GM12891 (cell line): ENCODE measurements at places on chromosomes 11 and 22.

- no peak for DNase-seq
Measured at GRCh38 chr22:30010789-30011405, 69.4 kb upstream of the HORMAD2 start.

- DNase-seq, result no peak
Measured at GRCh38 chr11:23455321-23455891, 595.1 kb upstream of the CCDC179 start.

DNA sequence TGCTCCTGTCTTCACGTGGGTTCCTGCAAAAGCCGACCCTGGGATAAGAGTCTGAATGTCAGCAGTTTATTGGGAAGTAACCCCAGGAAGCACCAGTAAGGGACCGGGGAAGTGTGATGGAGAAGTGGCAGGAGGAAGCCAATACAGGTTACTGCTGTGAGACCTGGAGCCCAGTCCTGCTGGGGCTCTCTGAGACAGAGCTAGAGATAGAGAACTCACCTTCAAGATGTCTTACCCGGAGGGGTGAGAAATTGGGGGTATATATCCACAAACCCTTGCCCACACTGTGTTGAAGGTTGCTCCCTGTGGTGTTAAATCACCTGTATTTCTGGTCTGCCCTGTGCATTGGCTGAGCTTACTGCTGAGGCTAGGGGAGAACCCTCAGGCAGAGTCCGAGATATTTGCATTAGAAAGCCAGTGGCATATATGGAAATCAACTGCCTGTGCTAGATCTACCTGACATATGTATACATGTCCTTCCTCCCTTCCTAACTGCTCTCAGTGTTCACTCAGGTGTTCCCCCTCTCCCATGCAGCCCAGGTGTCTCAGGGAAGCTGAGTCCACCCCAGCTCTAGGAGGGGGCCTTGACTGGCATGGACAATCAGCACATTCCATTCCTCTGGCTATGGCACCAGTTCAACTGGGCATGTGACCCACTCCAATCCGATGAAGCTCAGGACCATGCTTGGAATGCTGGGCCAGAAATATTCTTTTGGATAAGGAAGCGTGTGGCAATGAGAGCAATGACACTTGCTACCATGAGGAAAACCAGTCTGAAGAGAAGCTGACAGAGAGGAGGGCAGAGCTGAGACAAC, 6.8 kb upstream of the MICAL2 start:
- DNase-seq, result no peak

- DNase-seq, result no peak
Measured at GRCh38 chr11:12274558-12275197, 102.7 kb upstream of the PARVA start.

GRCh38 chr22:29382580-29383302, 5.6 kb downstream of the AP1B1 start:
- no peak for DNase-seq

- no peak for DNase-seq
Measured at GRCh38 chr11:27295928-27296327, 67.1 kb downstream of the CCDC34 start.

DNA sequence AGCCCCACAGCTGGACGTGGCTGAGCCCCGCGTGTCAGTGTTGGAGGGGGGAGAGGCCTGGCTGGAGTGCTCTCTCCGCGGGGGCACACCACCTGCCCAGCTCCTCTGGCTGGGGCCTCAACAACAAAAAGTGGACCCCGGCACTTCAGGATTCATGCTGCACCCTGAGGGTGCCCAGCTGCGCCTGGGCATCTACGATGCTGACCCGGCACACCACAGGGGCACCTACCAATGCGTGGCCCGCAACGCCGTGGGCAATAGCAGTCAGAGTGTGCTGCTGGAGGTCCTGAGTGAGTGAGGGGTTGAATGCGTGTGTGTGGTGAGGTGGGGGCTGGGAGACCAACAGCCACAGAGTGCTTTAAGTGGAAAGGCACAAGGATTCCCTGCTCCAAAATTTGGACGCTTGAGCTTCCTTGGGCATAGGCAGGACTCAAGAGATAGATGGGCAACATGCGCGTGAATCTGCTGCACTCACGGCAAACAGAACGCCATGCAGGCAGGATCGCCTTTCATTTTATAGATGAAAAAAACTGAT, 7.6 kb downstream of the VSIG10L2 start:
- no peak for DNase-seq

DNA sequence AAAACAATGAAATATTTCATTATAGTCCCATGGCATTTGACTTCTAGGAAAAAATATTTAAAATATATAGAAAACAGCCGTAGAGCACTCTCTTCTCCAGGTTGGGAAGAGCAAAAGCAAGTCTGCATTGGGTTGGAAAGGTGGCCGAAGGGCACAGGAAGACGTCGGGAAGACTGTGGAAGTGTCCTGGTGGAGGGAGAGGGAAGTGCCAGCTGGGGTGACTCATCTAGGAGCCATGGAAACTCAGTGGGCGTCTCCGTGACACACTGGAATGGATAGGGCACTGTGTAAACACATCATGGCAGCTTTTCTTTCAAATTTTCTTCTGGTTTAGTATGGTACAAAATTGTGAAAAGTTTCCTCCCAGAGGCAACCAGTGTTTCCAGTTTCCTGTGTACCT, 12.7 kb downstream of the GTPBP1 start:
- DNase-seq, result no peak

- no peak for DNase-seq
Measured at GRCh38 chr11:20712912-20713311, 43.5 kb downstream of the NELL1 start.

DNA sequence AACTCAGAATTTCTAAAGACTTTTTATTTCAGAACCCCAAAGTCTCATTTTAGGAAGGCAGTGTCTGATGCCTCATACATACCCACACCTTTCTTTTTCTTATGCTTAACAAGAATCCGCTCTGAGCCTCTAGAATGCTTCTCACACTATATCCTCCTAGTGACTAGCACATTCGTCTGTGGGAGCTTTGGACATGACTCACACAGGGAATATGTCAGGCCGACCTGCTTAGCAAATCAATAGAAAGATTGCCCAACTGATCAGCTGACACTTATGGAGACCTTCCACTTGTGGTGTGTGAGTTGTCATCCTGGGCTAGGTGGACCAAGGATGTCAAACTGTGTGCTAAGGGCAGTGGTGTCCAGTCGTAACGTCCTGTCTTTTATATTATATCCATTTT, 129.9 kb upstream of the TTC12 start:
- no peak for DNase-seq

- no peak for DNase-seq
Measured at GRCh38 chr11:21707116-21707739, 485.7 kb upstream of the ANO5 start.

- DNase-seq, result no peak
Measured at GRCh38 chr11:28517621-28518020, 409.4 kb downstream of the METTL15 start.

- DNase-seq, result no peak
Measured at GRCh38 chr22:32806296-32806695, 4.8 kb downstream of the TIMP3 start.

GRCh38 chr22:38213319-38213989, 11.7 kb downstream of the MAFF start:
- no peak for DNase-seq

DNA sequence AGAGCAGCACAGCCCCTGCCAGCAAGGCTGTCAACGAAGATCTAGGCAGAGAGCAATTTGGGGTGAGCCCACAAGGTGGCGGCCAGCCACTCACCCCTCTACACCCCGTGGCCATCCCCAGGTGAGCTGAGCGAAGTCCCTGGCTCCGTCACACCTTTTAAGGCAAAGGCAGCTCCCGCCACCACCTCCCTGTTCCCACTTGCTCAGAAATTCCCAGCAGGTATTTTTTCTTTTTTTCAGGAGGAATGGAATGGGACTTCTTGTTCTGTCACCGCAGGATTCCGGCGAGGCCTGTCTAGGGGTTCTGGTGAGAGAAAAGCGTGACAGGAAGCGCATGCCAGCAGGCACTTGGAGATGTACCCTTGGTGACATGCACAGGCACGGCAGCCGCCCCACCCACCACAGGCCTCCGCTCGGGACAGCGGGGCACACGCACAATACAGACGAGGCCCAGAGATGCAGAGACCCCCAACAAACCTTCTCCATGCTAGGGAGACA, 10.0 kb downstream of the RPL3 start:
- DNase-seq, result no peak

GRCh38 chr11:33052231-33052630, 12.9 kb downstream of the TCP11L1 start:
- no peak for DNase-seq

DNA sequence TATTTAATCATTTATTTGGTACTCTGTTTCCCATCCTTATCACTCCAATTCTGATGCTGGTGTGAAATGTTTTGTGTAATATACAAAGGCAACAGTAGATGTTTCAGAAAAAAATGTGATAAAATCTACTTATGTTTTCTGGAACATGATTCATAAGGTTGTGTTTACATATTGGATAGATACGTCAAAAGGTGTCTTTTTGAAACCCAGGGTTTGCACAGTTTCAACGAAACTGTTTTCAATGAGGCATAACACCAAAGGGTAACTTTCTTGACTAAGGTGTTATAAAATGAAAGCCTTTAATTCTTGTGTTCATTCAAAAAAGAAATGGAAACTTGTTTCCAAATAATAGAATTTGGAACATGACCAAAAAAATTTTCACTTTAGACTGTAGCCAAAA, 33.8 kb upstream of the HSD17B12 start:
- DNase-seq, result no peak

DNA sequence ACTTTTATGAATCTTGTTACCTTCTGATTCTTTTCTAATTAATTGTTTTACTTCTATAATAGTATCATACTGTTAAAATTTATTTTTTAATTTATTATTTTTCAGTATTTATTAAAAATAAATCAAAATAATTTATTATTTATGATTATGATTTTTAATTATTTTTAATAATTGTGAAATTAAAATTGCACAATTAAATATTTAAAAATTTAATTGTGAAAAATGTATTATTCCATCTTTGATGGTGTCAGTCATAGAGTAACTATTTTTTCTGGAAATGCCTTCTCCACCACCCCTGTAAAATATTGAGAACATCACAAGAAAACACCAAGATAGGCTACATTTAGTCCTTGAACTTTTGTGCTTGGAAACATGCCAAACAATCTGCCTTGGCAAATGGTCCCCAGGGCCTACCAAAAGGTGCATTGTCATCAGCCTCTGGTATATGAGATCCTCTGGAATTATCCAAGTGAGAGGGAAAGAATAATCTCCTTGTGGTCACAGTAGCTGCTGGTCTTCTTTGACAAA, at the start of gene OR8H2:
TSS of gene OR8H2 (plus strand) at position 478 of the 528 bp plus-strand sequence. CDS start 1,356 bp downstream, outside the sequence.
- no peak for DNase-seq

- DNase-seq, result no peak
Measured at GRCh38 chr22:20051927-20052308, 28.1 kb upstream of the DGCR8 start.

DNA sequence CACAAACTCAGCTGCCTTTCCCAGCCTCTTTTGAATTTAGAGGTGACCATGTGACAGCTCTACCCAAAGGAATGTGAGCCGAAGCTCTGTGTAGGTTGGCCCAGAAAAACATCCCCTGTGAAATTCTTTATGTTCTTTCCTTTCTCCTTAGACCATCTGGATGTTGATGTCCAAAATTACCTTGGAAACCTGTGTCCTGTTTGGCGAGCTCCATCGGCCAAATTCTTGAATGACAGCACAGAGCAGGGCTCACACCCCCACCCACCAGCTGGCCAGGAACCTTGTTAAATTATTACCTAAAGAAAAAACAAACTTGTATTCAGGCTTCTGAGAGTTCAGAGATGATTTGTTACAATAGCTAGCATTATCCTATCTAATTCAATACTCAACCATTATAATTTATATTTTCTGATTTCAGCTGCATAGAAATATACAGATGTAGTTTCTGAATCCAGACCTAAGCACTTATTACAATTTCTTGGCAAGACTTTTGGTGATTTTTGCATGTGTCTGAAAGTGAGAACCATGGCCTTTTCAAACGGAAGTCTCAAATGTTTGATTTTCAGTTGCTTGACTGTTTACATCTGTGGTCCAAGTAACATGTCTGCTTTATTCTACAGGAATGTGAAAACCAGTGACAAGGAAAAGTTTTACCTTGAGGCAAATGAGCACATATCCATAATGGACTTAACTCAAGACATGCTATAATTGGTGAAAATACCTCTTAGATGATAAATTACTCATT, 554.2 kb downstream of the NTM start:
- DNase-seq, result no peak

GRCh38 chr11:59029366-59029889, 56.7 kb upstream of the GLYATL1B start:
- DNase-seq, result no peak

- no peak for DNase-seq
Measured at GRCh38 chr11:105647780-105648179, 37.9 kb downstream of the GRIA4 start.

DNA sequence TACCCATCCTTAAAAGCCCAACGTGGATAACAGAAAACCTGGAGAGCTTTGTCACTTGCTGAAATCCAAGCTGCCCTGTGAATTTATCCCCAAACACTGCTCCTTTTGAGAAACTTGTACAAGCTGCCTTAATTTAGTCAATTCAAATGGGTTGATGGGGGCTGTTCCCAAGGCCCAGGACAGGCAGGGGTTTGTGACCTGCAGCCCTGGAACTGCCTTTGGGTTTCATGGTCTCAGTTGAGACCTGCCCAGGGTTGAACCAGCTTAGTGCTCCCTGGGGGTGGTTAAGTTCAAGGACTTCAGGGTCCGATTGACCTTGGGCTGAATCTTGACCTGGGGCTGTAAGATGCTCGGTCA, 112.1 kb upstream of the OR4B1 start:
- no peak for DNase-seq

DNA sequence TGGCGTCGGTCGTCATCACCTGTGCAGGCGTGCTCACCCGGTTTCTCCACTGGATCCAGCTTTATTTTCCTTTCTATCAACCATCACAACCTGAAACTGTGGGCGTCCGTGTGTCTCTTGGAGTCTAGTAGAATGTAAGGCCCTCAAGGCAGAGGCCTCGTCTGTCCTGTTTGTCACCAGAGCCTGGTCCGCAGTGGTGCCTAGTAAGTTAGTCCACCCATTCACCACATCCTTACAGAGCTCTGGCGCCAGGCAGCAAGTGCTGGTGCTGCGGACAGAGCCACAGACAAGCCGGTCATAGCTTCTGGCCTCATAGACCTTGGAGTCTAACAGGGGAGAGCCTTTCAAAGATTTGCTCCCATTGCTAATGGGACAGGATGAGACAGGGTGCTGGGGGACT, 64.4 kb upstream of the PARVG start:
- no peak for DNase-seq

- no peak for DNase-seq
Measured at GRCh38 chr11:117794772-117795629, 2.0 kb downstream of the DSCAML1 start.

DNA sequence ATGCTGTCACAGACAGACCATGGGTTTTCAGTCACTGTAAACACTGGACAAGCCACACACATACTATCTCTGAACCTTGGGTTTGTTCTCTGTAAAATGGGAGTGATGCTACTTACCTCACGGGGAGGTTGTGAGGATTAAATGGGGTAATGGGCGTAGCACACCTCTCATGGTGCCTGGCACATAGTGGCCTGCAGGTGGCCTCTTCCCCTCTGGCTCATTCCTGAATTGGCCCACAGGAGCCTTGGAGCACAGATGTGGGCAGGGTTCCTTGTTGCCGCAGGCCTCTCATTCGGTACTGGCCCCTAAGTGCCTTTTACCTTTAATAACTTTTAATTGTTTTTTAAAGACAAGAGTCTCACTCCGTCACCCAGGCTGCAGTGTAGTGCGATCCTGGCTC, 11.7 kb downstream of the MICAL2 start:
- DNase-seq, result no peak

- DNase-seq, result no peak
Measured at GRCh38 chr22:17199003-17199731, 20.1 kb downstream of the ADA2 start.

GRCh38 chr11:36012979-36013378, 69.1 kb downstream of the LDLRAD3 start:
- no peak for DNase-seq

GRCh38 chr11:18650353-18650752, 16.2 kb upstream of the SPTY2D1 start:
- no peak for DNase-seq
